ENCODE measurements at places on chromosomes 7 and 10.
A peak's percentile ranks its signal among the peaks of the same experiment; 100 is the strongest.

DNA sequence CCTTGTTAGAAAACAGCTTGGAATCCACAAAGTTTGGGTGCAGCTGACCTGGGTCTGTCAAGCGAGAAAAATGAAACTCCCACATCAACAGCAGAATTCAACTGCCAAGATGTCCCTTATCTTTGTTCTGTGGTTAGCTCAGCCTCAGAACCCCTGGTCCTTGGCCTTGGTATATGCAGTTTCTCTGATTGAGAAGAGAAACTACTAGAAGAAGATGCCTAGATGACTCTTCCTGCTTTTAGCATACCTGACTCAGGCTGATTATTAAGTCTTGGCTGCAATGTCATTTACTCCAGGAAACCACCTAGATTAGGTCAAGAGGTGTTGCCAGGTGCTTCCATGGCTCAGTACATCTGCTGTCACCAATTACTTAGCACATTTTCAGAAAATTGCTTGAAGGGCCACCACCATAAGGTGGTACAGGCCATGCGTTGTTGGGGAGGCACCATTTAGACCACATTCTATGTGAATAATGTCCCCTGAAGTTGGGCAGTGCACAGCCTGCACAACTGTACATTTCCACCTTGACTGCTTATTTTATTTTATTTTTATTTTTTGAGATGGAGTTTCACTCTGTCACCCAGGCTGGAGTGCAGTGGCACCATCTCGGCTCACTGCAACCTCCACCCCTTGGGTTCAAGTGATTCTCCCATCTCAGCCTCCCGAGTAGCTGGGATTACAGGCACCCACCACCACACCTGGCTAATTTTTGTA is 59.4 kb upstream of the ZNF438 start:
- DNase-seq = no peak

DNA sequence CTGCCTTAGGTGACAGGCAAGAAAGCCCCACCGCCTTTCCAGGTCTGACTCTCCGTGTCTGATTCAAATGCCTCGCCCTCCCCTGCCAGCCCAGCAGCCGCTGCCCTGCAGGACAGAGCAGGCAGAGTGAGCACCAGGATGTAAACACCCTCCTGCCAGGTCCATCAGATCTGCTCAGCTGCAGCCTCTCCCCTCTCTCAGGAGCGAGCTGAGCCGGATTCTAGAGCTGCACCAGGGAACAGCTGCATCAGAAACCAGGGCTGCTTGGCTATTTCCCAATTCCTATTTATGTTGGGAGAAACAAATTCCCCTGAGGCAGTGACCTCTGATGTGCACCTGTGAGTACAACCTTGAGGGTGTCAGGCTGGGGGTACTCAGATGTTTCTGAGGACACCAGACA is 121.5 kb upstream of the ZMIZ1 start:
- DNase-seq = no peak

GRCh38 chr7:1323178-1324027 is 90.7 kb downstream of the UNCX start:
- DNase-seq = no peak

DNA sequence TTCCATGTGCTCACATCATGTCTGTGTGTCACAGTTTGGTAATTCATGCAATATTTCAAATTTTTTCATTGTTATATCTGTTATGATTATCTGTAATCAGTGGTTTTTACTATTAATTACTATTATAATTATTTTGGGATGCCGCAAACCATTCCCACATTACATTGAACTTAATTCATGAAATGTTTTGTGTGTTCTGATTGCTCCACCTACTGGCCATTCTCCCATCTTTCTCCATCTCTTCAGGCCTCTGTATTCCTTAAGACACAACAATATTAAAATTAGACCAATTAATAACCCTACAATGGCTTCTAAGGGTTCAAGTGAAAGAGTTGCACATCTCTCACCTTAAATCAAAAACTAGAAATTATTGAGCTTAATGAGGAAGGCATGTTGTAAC is 398.5 kb downstream of the PCDH15 start:
- no peak for DNase-seq

- no peak for DNase-seq
These were observed 628.8 kb downstream of the SUGCT start for GRCh38 chr7:40763319-40764287.

DNA sequence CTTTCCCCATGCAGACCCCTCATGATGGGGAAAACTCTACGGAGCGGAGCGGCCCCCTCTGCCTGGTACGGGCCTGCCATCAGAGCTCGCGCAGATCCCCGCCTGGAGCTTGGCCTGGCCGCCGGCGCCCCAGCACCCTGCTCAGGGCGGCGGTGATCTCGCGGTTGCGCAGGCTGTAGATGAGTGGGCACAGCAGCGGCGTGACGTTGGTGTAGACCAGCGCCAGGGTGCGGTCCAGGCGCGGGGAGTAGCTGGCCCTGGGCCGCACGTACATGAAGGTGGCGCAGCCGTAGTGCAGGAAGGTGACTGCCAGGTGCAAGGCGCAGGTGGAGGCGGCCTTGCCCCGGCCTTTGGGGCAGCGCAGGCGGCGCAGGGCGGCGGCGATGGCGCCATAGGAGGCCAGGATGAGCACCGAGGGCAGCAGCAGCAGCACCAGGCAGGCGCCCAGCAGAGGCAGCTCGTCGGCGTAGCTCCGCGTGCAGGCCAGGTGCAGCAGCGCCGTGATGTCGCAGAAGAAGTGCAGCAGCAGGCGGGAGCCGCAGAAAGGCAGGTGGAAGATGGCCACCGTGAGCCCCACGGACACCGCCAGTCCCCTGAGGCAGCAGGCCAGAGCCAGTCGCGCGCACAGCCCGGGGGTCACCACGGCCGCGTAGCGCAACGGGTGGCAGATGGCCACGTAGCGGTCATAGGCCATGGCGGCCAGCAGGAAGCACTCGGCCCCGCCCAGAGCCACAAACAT is 33.4 kb downstream of the TAS2R41 start:
- no peak for DNase-seq

GRCh38 chr7:23012908-23013714 is 819 bp downstream of the HYCC1 start:
- DNase-seq = no peak

DNA sequence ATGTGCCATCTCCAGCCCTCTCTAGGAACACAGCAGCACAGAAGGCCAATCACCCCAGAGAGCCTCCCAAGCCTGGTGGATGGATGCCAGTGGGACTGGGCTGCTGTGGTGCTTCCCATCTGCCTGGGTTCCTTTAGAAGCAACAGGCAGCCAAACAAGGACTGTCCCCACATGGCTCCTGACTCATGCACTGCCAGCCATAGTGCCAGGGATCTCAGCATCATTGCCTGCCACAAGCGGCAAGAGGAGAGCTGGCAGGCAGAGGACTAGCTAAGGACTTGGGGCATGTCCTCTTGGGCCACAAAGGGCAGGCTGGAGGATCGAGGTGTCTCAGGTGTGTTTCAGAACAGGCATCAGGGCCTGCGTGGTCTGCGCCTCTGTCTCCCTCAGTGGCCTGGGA is 23.4 kb upstream of the FIGNL1 start:
- no peak for DNase-seq

DNA sequence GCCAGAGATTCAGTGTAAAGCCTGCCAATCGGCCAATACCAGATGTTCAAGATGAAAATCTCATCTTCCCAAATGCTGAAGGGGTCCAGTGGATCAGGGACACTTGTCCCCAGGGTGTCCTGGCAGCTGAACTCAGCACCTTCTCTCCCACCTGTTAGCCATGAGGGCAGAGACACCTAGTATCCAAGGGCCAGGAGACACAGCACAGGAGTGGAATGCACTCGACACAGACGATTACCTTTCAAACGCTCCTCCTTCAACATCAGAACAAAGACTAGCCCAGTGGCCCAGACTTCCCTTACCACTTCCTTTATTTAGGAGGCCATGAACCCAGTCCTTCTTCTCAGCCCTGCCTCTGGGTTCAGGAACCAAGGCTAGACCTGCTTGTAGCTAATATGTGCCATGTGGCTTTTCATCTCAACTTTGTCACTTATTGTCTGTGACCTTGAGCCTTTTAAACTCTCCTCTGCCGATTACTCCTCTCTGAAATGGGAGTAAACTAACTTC is 180.3 kb upstream of the PLXNA4 start:
- no peak for DNase-seq

GRCh38 chr10:2117641-2118040 is 380.3 kb upstream of the ADARB2 start:
- DNase-seq = no peak

DNA sequence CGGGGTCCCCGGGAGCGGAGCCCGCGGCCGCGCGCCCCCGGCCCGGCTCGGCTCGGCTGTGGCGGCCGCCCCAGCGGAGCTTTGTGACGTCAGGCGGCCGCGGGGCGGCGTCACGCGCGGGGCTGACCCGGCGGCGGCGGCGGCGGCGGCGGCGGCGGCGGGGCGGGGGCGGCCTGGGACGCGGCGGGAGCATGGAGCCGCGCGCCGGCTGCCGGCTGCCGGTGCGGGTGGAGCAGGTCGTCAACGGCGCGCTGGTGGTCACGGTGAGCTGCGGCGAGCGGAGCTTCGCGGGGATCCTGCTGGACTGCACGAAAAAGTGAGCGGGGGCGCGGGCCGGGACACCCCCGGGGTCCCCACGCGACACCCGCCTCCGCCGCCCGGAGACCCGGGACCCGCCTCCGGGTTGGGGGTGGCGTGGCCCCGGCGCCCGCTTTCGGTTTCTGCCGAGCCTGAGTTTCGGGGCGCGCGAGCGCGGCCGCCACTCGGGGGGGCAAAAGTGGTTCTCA is at the start of gene PWWP2B:
TSS of gene PWWP2B (plus strand) at position 165 of the 506 bp plus-strand sequence. CDS start at position 192, 27 bp downstream.
- DNase-seq = peak; percentile 32

GRCh38 chr7:71132127-71132376 is at the start of gene GALNT17:
Gene GALNT17, plus strand, starts transcription at chr7:71132144.
- no peak for DNase-seq

DNA sequence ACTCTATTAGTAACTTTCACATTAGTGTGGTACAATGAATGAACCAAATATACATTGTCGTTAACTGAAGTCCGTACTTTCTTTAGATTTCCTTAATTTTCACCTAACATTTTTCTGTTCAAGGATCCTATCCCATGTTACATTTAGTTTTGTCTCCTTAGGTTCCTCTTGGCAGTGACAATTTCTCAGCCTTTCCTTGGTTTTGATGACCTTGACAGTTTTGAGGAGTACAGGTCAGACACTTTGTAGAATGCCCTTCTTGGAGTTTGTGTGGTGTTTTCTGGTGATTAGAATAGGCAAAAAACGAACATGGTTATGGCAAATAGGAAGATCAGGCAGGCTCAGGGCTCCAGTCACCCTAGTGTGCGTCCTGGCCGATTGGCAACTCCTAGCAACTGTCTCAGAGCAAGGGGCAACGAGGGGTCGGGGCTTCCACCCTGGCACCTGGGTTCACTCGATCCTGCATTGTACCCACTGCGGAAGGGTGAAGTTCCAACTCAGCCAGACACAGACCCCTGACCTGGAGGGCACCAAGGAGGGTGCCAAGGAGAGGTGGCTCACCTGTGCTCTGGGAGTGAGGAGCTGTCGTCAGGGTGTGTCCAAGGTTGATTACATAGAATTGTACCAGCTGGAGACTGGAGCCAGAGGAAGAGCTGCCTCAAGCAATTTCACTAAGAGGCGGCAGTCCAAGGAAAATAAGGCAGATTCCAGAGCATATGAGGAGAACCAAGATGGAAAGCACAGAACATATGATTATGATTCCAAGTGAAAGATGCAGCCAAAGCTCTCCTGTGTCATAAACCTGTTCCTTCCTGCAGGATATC is 37.5 kb downstream of the PAPSS2 start:
- DNase-seq = no peak

GRCh38 chr7:6658618-6659345 is 21.7 kb downstream of the ZNF316 start:
- DNase-seq = no peak

DNA sequence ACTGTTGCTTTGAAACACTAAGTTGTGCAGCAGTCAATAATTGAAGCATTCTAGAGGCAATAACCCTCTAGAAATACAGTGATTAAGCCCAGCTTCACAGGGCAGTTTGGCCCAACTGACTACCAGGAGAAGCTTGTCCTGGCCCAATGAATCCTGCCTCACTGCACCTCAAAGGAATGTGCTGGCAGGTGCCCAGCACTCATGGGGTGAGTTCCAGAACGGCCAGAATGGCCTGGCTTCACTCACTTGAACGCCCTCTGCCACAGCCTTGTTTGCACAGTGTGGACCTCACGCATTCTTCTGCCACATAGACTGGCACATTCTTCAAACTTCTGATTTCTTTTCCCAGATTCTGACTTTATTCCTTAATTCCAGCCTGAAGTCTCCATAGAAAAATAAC is 6.6 kb upstream of the ITIH2 start:
- DNase-seq = no peak
